Body of pancreas (tissue), 4 donors: ENCODE measurements at places on chromosomes 5 and 9.

DNA sequence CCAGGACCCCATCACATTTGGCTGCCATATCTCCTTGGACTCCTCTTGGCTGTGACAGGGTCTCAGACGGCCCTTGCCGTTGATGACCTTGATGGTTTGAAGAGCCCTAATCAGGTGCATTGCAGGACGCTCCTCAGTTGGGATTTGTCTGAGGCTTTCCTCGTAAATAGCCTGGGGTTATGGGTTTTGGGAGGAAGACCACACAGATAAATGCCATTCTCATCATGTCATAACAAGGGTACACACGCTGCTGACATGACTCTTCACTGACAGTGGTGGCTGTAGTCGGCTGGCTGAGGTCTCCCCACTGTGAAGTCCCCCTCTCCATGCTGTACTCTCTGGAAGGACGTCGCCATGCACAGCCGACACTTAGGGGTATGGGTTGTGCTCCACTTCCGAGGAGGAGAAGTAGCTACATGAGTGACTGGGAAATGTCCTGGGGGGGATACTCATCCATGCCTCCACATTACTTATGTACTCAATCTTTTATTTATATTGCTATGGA is 42.9 kb upstream of the SPTLC1 start:
- no peaks in the 10 kb centered on the region for H3K27me3 ChIP-seq
- H3K27ac ChIP-seq, result no peak overlapping the region
- H3K4me3 ChIP-seq, result no peak overlapping the region
- no peaks in the 10 kb centered on the region for H3K4me1 ChIP-seq
- H3K36me3 ChIP-seq, result no peaks in the 10 kb centered on the region
- no peak for DNase-seq

- DNase-seq, result peak; percentile 69
- no peak overlapping the region for H3K4me3 ChIP-seq
- H3K27ac ChIP-seq, result no peak overlapping the region
- peaks cover 6% of the 10 kb centered on the region for H3K4me1 ChIP-seq
- no peaks in the 10 kb centered on the region for H3K36me3 ChIP-seq
- no peaks in the 10 kb centered on the region for H3K27me3 ChIP-seq
Observed at GRCh38 chr5:171667341-171668096, 118.1 kb upstream of the SMIM23 start.

DNA sequence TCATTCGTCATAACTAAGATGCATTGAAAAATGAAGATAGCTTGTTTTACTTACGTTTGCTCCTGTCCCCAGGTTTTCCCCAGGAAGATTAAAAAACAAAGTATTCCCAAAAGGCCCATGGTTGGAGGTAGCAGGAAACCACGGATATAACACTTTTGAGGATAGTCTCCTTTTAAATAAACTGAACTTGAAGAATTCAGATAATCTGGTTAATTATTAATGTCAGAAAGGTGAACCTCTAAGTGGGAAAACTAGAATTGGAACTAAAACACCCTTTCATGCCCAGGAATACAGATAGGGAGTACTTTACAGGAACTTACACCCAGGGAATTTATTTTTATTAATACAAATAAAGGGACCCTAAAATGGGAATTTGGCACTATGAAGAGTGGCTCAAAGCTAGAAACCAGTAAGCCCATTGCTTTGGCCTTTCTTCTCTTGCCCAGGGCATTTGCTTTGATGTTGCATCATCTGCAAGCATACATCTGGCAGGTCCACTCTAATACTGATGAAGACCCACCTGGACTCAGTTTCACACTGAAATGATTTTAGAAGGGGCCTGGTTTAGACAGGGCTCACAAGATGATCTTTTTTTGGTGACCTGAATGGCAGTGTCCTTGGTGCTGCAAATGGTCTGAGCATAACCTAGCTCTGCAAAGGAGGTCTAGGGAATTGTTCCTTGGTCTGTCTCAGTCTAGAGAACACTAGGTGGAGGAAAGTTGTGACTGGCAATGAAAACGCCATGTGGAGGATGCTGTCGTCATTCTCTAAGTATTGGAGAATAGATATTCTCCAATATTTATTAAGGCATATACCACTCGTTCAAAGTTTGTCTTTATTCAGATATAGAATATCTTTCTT is at the start of gene C5:
Gene C5, minus strand, starts transcription at position 148 of the 861 bp plus-strand sequence. Its CDS starts 29 bp downstream, at position 119.
- H3K4me1 ChIP-seq, result peaks cover 57% of the 10 kb centered on the region
- H3K36me3 ChIP-seq, result no peaks in the 10 kb centered on the region
- no peaks in the 10 kb centered on the region for H3K27me3 ChIP-seq

DNA sequence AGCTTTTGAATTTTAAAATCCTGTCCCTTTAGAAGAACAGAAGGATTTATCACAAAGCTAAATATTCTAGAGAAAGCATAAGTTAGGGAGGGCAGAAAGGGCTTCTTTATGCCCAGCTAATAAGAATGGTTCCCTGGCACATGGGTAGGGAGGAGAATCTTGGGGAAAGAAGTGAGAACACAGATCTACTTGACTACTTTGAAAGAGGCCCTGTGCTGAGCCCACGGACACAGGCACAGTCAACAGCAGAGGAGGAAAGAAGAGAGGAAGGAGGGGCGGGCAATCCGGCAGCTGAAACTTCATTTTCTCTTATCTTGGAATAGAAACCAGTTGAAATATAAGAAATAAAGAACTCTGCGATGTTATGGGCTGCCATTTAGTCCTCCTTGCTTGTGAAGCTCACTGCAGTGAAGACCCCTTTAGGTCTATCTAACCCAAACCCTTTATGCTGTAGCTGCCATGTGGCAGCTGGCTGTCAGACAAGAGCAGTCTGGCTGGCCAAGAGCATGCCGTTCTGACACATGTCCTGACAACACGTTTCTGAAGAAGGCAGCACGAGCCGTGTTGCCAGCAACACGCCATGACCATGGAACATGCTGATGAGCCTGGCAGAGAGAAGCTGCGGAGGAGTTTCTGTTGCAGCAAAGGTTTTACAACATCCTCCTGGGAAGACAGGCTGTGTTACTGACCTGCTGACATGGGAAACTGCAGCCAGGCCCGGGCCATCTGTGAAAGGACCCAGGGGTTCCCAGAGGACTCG is 34.2 kb downstream of the ABLIM3 start:
- no peak overlapping the region for H3K27ac ChIP-seq
- H3K4me3 ChIP-seq, result no peak overlapping the region
- no peak for DNase-seq

GRCh38 chr5:82348784-82349425 is 70.8 kb upstream of the RPS23 start:
- H3K27me3 ChIP-seq, result no peaks in the 10 kb centered on the region
- no peak overlapping the region for H3K4me3 ChIP-seq
- no peaks in the 10 kb centered on the region for H3K36me3 ChIP-seq
- no peak overlapping the region for H3K27ac ChIP-seq
- H3K4me1 ChIP-seq, result peaks cover 11% of the 10 kb centered on the region
- no peak for DNase-seq

DNA sequence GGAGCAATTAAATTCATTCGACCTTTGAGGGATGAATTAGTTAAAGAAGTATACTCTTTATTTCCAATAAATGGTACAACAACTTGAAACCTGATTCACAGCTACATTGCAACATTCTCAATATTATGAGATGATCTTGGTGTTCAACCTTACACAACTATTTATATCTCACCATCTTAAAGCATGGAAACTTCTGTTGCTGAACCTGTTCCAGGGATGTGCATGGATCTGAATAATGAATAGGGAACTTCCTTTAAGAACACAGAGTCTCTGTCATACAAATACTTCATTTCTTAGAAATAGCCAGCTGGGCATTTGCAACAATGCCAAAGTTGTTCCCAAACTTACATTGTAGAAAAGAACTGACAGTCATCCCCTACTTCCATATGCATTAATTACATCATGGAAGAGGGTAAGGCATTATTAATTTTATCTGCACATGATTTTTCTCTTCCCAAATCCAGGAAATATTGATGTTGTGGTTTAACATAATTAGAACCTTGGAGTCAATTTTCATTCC is 39.8 kb upstream of the CCDC112 start:
- H3K4me3 ChIP-seq, result no peak overlapping the region
- no peak overlapping the region for H3K27ac ChIP-seq
- H3K4me1 ChIP-seq, result no peaks in the 10 kb centered on the region
- H3K27me3 ChIP-seq, result no peaks in the 10 kb centered on the region

DNA sequence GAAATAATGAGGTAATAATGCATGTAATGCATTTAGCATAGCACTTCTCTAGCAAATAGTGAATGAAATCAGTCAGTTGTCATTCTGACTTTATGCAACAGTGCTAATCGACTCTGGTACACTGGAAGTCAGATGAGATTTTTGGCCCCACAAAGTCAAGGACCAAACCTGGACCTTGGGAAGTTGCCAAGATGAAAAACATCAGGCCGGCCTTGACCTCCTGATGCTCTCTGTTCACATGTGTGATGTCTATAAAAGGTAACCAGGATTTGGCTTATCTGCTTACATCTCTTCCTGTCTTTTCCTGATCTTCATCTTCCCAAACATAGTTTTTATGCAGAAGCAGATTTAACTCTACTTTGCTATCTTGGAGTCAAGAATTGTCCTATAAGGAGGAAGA is 39.5 kb downstream of the SLC22A5 start:
- no peak for DNase-seq
- no peaks in the 10 kb centered on the region for H3K36me3 ChIP-seq
- peaks cover 35% of the 10 kb centered on the region for H3K4me1 ChIP-seq

DNA sequence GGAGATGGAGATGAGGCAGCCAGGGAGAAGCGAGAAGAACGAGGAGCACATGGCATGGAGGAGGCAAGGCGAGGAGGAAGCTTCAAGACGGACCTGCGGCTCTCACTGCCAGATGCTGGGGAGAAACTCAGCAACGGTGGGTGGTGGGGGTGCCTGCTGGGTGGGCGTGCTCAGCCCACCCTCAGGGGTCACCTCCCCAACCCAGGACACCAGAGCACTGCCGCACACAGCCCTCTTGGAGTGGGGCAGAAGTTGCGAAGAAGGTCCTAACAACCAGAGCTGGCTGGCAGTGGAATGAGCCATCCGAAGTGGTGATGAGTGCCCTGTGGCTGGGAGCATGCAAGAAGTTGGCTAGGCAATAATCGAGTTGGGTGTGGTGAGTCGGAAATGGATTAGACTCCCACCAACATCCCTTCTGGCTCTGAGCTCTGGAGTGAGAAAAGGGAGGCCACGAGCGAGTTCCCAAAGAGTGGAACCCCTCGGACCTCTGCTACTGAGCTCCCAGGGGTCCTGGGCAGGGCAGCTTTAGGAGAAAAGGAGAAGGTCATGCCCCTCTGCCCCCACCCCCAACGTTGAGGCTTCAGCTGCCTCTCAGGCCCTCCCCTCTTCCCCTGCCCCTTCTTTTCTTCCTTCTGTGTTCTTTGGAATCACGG is 212.7 kb upstream of the MVB12B start:
- no peaks in the 10 kb centered on the region for H3K36me3 ChIP-seq
- H3K4me3 ChIP-seq, result no peak overlapping the region
- H3K27me3 ChIP-seq, result no peaks in the 10 kb centered on the region
- no peak for DNase-seq
- H3K27ac ChIP-seq, result no peak overlapping the region

- no peaks in the 10 kb centered on the region for H3K27me3 ChIP-seq
- H3K36me3 ChIP-seq, result peaks cover 25% of the 10 kb centered on the region
- no peak for DNase-seq
- no peak overlapping the region for H3K27ac ChIP-seq
Observed at GRCh38 chr9:32404856-32405255, 20.4 kb downstream of the ACO1 start.

DNA sequence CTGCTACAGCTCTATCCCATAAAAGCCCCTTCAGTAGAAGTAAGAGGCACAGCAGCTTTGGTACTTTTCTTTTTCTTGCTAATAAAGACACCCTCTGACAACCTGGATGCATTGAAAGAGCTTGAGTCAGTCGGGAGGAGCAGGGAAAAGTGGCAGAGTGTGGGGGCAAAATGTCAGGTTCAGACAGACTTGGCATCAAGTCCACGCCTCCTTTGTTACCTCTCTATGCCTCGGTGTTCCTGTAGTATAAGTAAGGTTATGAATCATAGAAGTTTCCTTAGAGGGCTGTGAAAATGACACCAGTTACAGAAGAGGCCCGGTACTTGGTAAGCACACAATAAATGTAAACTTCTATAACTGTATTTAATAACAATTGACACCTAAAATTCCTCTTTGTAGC is 133.9 kb downstream of the ESM1 start:
- H3K27ac ChIP-seq, result no peak overlapping the region
- no peaks in the 10 kb centered on the region for H3K4me1 ChIP-seq
- DNase-seq, result no peak
- no peaks in the 10 kb centered on the region for H3K27me3 ChIP-seq
